ENCODE measurements at places on chromosomes 16 and 17. TPM values are rescaled to one million over a fixed set of nuclear protein-coding genes. Genes with fewer than 3 reads are reported as not detected.

ZNF385C gene
- total RNA-seq = 1.9 TPM

TBC1D3G gene
- not detected for total RNA-seq

CCL11 gene
- total RNA-seq = not detected

GPR142 gene
- total RNA-seq = not detected

HS3ST3A1 gene
- 2.1 TPM for total RNA-seq

DDX28 gene
- 4.6 TPM for total RNA-seq

CWC25 gene
- 12.4 TPM for total RNA-seq

OTOP2 gene
- total RNA-seq = not detected

PIEZO1 gene
- total RNA-seq = 147 TPM

KRTAP1-1 gene
- not detected for total RNA-seq

GRCh38 chr16:66416136-66416535 lies 11.0 kb upstream of the BEAN1 start:
- peak; percentile 84 for ATAC-seq

- no peak for ATAC-seq
These were observed 90.6 kb upstream of the HAS3 start for GRCh38 chr16:69014811-69015210.

DNA sequence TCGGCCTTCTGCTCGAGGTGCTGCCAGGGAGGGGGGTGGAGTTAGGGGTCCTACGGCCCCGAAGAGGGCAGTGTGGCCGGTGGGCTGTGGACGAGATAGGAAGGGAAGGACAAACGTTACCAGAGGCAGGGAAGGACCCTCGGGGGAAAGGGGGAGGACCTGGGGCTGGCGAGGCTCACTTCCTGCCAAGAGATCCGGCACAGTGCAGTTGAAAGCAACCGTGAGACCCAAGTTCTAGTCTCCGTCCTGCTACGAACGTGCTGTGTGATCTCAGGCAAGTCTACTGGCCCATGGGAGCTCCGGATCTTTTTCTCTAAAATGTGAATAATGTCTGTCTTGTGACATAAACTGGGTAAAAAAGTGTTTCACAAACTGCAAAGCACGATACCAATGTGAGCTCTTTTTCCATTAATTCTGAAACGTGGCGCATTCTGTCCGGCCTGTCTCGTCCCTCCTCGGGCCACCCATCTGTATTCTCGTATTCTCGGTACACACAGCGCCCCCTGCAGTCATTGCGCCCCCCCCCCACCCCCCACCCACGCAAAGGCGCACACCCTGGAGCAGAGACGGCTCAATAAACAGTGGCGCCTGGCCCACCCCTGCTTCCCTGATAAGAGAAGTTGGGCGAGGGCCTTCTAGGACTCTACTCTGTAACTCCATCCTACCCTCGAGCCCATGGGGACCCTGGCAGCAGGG lies 8.8 kb downstream of the CYGB start:
- peak; percentile 47 for ATAC-seq

DNA sequence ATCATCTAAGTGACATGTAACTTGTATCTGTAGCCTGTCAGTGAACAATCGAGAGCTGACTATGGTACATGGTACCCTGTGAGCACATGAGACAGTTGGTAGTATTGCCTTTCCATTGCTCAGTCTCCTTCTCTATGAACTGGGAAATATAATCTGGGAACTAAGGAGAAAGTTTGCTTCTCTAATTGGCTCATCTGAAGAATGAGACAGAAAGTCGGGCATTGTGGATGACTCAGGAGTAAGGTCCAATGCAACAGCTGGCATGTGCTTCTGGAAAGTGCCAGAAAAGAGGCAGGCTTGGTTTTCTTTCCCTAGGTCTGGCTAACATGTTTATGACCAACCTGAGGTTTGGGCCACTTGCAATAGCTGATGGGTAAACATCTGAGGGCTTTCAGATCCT lies 51.9 kb downstream of the ZZEF1 start:
- ATAC-seq = no peak

DNA sequence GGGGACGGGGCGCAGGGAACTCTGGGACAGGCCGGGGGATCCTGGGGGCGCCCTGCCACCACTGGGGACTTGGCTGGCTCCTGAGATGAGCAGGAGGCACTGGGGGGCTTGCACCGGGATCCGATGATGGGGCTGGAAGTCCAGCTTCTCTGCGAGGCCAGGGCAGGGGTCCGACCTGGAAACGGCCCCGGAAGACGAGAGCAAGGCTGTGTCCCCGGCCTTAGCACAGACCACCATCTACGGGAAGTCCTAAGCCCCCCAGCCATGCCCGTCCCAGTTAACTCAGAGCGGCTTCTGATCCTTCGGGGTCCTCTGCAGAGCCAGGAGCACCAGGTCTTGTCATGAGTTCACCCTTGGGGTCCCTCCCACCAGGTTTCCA lies 573 bp downstream of the CDT1 start:
- no peak for ATAC-seq

DNA sequence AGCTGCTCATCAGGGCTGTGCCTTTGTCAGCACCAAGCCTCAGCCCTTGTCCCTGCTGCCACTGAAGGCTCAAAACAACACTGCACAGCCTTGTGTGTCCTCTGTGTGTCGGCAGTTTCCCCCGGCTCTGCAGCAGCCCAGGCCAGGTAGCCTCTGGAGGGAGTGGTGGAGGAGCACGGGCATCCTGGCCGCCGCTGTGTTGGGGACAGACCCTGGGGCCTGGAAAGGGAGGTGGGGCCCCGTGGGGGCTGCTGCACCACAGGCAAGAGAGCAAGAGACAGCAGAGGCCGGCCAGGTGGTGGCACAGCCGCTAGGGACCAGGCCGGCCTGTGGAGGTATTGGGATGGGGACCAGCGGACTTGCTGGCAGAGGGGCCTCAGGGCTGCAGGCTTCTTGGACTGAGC lies 96.9 kb upstream of the ZNF750 start:
- no peak for ATAC-seq

DNA sequence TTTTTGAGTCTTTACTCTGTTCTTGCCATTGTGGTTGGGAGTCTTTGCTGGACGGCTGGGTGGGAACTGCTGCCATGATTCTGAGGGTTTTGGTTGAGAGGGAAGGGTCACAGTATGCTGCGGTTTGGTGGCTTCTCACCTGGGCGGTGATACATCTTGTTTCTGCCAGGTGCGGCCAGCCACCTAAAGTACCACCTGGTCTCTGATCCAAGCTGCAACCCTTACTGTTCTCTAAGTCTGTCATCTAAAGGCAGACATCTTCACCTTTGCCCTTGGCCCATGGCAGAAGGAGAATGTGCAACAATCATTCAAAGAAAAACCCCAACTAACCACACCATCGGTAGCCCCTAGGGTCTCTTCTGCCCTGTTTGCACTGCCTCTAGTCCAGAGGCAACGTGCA lies 19.6 kb upstream of the MPO start:
- no peak for ATAC-seq

GRCh38 chr17:10993126-10993525 lies 155.2 kb upstream of the PIRT start:
- ATAC-seq = no peak

GRCh38 chr16:59783191-59783590 lies 1049.1 kb upstream of the GOT2 start:
- ATAC-seq = no peak

DNA sequence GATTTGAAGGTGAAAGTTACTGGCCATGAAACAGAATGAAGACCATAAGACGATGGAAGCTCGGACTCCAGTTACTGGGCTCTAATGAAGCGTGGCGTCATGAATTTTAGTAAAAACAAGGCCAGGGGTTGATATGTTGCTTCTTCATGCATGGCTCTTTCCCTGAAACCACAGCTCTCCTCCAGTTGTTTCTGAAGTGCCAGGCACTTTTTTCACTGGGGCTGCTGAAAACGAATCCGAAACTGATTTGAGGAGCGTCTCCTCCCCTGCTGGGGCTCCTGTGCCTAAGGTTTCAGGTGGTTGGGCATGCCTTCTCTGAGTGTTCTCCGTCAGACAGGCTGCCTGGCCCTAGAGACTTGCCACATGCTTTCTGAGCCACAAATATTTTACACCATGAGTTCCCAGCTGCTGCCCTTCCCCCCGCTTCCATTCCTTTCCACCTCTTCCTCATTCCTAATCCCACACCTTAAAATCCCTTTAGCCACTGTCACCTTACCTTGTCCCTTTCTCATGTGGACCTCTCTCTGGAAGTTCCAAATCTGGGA lies 3.7 kb upstream of the MYL4 start:
- no peak for ATAC-seq

DNA sequence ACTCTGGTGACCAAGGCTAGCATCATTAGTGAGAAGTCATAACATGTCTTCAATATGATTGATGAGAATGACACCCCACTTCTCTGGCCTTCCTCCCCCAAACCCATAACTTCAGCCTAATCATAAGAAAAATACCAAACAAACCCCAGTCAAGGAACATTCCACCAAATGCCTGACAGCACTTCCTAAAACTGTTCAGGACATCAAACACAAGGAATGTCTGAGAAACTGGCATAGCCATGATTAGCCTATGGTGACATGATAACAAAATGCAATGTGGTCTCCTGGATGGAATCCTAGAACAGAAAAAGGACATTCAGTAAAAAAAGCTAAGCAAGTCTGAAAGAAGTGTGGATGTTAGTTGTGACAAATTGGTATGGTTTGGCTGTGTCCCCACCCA lies 24.7 kb upstream of the TBX4 start:
- ATAC-seq = no peak

- no peak for ATAC-seq
These were observed 29.9 kb downstream of the ABCC12 start for GRCh38 chr16:48125888-48126287.

DNA sequence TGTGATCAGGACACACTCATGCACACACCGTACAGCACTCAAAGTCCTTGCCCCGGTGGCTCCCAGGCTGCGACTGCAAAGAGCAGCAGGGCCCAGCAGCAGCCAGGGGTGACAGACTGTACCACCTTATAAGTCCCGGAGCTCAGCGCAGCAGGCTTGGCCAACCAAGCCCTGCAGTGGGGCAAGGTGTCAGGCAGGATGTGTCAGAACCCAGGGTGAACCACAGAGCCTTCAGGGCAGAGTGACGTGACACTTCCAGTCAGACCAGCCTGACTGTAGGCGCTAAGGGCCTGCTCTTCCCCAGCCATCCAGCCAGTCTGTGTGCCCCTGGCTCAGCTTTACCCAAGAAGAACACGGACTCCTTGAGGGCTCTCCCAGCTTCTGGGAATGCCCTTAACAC lies 204.1 kb downstream of the COPRS start:
- ATAC-seq = no peak

GRCh38 chr16:20746461-20746860 lies 4.8 kb upstream of the THUMPD1 start:
- ATAC-seq = no peak

- ATAC-seq = no peak
These were observed 117.6 kb downstream of the C16orf78 start for GRCh38 chr16:49491106-49491670.

DNA sequence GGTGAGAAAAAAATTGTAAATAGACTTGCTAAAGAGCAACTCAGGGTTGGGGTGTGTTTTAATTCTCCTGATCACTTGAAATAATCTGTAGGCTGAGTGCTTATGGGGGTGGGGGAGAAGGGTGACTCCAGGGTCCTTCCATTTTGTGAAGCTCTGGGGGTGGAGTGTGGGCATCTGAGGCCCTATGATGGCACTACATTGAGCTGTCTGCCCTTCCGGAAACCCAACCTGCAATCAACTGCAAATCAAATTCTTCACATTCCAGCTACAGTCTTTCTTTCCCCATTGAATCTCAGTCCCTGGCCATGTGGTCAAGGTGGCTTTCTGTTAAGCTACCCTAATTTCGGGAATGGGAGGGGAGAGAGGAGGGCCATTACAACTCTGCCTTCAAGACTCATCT lies 6.0 kb upstream of the CDC6 start:
- no peak for ATAC-seq

- no peak for ATAC-seq
These were observed 43.5 kb downstream of the VPS35L start for GRCh38 chr16:19598805-19599510.

All from motor neuron (in vitro differentiated cells).